Erythroblast (primary cell): ENCODE measurements at places on chromosomes 2 and 18.
A peak's percentile ranks its signal among the peaks of the same experiment; 100 is the strongest.

DNA sequence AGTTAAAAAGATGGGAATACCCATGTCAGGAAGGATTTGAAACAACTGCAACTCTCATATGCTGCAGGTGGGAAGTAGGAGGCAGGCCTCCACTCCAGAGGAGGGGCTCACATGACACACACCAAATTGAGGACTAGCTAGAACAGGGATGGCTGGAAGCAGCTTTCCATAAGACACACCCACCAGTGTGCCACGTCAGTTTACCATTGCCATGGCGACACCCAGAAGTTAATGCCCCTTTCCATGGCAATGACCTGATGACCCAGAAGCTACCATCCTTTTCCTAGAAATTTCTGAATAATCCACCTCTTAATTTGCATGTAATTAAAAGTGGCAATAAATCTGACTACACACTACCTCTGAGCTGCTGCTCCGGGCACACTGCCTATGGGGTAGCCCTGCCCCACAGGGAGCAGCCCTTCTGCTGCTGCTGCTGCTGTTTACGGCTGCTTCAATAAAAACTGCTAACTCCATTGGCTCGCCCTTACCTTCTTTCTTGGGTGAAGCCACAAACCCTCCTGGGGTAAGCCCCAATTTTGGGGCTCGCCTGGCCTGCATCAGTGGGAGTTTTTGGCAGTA, 89.4 kb downstream of the RRM2 start:
- DNase-seq: no peak

- peak; percentile 56 for DNase-seq
These were observed 1.2 kb downstream of the TXNL1 start for GRCh38 chr18:56637176-56637575.

- no peak for DNase-seq
These were observed 20.1 kb downstream of the SFT2D3 start for GRCh38 chr2:127721311-127721977.

GRCh38 chr2:164782323-164782722, 59.3 kb downstream of the COBLL1 start:
- DNase-seq: no peak

DNA sequence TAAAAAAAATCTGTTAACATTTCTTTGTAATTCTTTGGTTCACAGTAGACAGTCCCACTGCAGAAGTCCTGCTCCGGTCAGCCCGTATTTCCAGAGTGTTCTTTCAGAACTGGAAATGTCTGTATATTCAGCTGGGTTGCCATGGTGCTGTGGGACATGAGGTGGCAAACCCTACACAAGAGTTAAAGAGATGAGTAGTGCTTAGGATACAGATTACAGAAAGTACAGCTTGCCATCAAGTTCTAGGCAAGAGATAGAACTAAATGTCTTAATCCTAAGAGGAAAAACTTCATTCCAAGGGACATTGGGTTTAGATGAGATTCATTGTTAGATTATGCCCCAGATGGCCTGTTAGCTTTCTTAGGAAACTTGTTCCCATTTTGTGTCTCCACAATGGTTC, 60.1 kb downstream of the FMNL2 start:
- DNase-seq: no peak

GRCh38 chr2:173280853-173281252, 73.8 kb upstream of the CDCA7 start:
- no peak for DNase-seq

GRCh38 chr2:38522754-38523349, 79.9 kb downstream of the HNRNPLL start:
- DNase-seq: peak; percentile 21

- DNase-seq: peak; percentile 96
These were observed 260.2 kb upstream of the TRIB2 start for GRCh38 chr2:12456293-12457106.

DNA sequence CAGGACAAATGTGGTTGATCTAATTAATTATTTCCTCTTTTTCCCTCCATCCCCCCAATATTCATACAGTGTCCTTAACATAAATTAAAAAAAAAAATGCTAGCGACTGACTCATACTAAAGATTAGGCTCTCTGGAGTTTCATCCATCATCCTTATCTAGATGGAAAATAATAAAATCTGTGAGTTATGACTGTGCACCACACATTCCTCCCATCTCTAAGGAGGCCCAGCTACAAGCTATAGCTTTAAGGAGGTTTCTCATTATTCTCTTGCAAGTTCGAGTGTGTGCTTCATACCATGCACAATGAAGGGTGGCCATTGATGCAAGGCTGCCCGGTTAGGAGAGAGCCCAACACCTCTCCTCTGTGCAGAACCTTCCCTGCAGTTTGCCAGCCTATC, 77.3 kb downstream of the XDH start:
- no peak for DNase-seq

GRCh38 chr2:157557770-157558169, 70.9 kb downstream of the ACVR1C start:
- no peak for DNase-seq

DNA sequence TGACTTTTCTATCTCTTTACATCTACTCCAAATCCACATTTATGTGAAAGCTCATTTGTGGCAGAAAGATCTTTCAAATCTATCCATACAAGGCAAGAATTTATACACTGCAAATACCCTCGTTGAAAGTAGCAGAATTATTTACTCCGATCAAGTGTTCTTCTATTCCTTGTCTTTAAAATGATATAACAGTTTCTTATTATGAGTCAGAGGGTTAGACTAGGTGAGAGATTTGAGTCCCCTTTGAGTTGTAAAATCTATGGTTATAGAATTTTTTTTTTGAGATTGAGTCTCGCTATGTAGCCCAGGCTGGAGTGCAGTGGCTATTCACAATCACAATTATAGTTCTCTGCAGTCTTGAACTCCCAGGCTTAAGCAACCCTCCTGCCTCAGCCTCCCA, 5.6 kb upstream of the GREB1 start:
- DNase-seq: no peak

GRCh38 chr2:1690056-1690775, 54.1 kb downstream of the PXDN start:
- no peak for DNase-seq

DNA sequence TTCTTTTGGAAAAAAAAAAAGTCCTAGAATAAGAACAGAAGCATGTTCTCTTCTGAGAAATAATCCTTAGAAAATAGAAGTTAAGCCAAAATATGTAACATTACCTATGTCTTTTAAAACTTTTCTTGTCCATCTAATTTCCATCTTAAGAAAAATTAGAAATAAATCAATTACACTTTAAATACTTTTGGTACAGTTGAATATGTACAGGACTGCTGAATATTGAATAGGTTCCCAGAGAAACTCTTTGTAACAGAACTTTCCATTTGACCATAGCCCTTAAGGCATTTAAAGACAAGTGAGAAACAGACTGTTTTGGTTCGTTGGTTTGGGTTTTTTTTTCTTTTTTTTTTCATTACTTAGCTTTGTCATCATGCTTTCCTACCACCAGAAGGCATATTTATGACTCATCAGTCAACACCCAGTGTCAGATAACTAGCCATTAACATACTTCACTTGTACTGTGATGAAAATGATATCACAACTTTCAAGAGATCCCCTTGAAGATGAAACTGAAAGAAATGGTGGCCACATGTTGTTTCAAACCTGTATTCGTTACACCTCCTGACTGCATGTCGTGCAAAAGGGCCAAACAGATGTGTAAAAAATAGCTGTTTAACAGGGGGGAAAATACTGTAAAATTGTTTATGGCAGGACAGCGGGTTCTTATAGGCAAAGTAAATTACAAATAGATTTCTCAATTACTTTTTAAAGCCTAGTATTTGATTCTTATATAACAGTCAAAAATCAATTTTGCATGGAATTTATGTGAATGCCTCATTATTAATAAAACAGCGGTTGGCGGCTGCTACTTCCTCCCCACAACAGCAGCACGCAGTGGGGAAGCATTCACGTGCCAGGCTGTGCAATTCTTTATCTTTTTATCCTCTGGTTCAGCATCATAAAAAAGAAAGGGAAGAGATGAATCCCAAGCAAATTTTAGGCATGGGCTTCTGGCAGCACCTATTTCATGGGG, 280.7 kb upstream of the HNRNPA3 start:
- peak; percentile 71 for DNase-seq

GRCh38 chr2:171317492-171318125, 116.2 kb downstream of the METTL8 start:
- no peak for DNase-seq

GRCh38 chr18:8536231-8536630, 73.0 kb upstream of the RAB12 start:
- DNase-seq: no peak

DNA sequence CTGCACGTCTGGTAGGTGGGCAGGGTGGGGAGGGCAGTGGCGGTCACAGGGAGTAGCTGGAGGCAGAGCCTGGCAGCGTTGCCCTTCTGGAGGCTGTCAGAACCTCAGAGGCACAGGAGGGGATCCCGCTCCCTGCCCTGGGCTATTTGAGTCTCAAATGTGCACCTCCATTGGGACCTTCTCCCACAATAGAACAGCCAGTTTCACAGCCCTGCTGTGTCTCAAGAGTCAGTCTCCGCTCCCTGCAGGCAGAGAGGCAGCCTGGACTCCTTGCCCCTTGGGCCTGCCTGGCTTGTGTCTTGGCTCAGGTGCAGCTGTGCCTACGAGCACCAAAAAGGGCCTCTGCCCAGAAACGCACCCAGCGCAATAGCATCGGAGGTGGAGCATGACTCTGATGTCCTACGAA, 57.4 kb downstream of the FAM168B start:
- DNase-seq: no peak

DNA sequence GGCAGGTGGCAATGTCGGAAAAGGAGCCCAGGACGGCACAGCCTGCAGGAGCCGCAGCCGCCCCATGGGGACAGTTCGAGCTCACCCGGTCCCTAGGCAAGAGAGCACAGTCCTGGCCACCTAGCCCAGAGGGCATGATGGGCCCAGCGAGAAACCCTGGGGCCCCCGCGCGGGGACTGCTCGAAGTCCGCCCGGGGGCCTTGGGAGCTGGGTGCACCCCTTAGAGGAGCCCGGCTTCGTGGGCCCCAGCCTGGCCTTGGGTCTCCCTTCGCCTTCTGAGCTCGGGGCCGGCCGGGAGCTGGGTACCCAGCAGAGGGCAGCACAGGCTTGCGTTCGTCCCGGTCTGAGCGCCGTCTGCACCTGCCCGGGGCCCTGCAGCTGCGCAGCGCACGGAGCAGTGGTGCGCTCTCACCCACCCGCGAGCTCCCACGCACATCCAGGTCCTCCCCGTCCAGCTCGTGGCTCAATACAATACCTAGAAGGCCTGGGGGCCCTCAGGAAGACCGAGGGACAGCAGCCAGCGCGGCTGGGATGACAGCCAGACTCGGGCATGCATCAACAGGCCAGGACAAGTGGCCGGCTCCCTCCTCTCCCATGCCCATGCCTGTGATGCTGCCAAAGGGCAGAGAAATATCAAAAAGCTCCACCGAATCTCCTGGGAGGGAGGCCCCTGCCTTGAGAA, 96.2 kb upstream of the ZNF532 start:
- peak; percentile 67 for DNase-seq

GRCh38 chr2:236607471-236608187, 38.0 kb downstream of the ACKR3 start:
- DNase-seq: no peak

GRCh38 chr2:239231231-239232194, 169.3 kb downstream of the HDAC4 start:
- no peak for DNase-seq

DNA sequence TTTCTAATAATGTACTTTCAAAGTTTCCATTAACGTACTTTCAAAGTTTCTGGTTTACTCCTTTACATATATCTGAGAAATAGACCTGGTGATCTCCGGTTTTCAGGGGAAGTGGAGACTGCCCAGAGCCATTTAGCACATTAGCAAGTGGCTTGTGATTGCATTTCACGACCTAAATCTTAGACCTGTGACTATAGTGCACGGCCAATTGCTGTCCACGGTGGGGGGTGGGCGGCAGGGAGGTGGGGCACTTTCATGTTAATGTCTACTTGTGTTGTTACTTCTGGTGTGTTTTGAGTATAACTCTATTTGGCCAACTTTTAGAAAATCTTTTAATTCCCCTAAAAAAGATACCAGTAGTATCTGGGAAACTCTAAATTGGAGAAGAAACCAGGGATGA, 11.3 kb downstream of the GATA6 start:
- no peak for DNase-seq
